CD4-positive, alpha-beta T cell (primary cell): ENCODE measurements at places on chromosomes 3 and 15.

DNA sequence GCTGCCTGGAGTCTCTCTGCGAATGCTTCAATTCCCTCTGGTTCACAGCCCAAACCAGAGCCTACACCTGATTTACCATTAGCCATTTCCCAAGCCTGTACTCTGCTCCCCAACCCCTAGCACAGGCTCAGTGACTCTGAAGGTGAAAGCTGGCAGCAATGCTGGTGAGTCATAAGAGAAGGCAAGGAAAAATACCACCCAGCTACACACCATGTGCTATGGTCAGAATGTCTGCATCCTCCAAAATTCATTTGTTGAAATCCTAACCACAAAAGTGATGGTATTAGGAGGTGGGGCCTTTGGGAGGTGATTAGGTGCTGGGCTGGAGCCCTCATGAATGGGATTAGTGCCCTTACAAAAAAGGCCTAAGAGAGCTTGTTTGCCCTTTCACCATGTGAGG, 117.1 kb upstream of the TJP1 start:
- DNase-seq = no peak

DNA sequence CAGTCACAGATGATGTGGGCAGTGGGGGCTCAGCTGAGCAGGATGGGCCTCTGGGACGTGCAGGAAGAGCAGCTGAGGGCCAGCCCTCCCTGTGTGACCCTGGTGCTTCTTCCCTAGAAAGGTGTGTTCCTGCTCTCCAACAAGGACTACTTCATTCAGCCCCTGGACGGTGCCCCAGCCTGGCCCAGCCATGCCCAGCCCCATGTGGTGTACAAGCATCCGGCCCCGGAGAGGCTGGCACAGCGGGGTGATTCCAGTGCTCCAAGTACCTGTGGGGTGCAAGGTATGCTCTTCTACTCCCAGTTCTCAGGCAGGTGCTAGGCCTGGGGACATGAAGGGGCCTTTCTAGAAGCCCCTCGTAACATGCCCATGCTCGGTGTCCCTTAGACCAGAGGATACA, 38.3 kb downstream of the SAXO2 start:
- DNase-seq = no peak

DNA sequence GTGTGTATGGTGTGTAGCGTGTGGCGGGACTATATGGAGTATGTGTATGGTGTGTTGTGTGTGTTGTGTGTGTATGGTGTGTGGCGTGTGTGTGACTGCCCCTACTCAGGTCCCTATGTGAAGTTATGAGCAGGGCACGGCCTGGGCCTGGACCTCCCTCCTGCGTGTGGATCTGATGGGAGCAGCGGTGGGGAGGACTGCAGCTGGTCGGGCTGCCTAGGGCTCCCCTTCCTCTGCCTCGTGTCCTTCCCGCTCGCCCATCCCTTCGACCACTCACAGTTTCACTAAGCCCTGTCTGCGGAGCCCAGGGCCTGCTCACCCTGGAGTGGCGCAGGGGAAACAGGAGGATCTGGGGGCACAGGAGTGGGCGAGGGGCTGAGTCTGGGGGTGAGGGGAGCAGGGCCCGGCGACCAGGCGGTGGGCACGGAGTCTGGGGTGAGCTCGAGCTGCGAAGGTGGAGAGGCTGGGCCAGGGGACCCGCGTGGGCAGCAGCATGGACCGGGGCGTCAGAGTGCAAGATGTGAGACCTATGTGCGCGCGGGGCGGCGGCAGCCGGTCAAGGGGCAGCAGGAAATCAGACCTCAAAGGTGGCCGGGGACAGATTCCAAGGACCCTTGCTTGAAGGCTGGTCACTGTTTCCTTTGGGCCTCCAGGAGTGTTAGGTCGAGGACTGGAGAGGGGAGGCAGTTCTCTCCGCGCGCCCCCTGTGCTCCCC, 26.6 kb downstream of the GABRA5 start:
- no peak for DNase-seq

DNA sequence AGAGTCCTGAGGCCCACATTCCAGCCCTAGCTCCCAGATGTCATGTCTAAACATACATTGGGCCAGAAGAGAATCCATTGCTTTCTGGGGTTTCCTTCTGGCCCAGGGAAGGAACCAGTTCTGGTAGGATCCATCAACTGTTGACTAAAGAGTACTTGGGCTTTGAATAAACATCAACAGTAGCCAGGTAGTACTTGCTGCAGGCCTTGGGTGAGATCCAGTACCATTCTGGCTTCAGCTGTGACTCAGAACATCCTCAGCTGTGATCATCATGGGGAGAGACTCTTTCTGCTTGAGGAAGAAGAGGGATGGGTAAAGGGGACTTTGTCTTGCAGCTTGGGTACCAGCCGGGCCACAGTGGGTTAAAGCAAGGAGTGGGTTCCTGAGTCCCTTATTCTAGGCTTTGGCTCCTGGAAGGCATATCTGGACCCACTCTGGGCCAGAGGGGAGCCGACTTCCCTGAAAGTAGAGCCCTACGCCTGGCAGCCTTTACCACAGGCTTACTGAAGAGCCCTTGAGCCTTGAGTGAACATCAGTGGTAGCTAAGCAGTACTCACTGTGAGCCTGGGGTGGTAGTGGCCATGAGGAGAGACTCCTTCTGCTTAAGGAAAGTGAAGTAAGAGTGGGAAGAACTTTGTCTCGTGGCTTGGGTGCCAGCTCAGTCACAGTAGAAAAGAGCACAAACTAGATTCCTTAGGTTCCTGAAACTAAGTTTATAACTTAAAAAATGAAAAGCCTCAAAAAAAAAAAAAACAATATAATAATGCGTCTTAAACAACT, 128.3 kb downstream of the GOLIM4 start:
- DNase-seq = no peak
